ENCODE measurements at places on chromosomes 1 and 21.
A peak's percentile ranks its signal among the peaks of the same experiment; 100 is the strongest.

- no peak overlapping the region for H3K4me3 ChIP-seq
- H3K36me3 ChIP-seq = no peaks in the 10 kb centered on the region
- no peaks in the 10 kb centered on the region for H3K27me3 ChIP-seq
These were observed 71.0 kb downstream of the OLFML2B start for GRCh38 chr1:161952607-161953172.

GRCh38 chr1:110341146-110341871, 2.1 kb downstream of the RBM15 start:
- no peak for DNase-seq
- H3K36me3 ChIP-seq = no peaks in the 10 kb centered on the region
- H3K27me3 ChIP-seq = no peaks in the 10 kb centered on the region
- peaks cover 3% of the 10 kb centered on the region for H3K4me1 ChIP-seq
- no peak overlapping the region for H3K27ac ChIP-seq

DNA sequence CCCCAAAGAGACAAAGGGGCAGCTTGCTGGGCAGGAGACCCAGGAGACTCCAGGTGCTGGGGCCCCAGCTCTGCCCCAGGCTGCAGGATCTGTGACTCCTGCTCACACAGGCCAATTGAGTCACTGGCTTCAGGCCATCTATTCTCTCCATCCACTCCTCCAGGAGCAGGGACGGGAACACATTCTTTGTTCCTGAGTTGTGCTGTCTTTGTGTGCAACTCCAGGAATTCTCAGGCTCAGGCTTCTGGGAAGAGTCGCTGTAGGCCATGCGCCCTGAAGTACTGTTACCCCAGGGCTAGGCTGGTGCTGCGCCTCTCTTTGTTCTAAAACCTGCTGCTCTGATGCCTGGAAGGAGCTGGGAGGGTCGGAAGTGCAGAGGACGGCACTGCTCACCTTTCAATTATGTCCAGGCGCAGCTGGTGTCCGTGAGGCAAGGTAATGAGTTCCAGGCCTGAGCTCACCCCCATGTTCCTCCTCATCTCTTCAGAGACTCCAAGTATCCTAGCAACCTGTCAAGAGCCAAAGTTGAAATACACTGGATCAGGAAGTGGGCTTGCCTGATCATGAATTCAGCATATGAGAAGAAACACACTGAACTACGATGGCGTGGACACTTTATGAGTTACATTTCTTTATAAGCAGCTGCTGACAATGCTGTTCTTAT, 105.9 kb downstream of the BCAR3 start:
- H3K4me3 ChIP-seq = no peak overlapping the region
- no peak overlapping the region for H3K27ac ChIP-seq
- H3K4me1 ChIP-seq = no peaks in the 10 kb centered on the region
- no peaks in the 10 kb centered on the region for H3K27me3 ChIP-seq
- DNase-seq = no peak
- peaks cover 11% of the 10 kb centered on the region for H3K36me3 ChIP-seq

- H3K4me3 ChIP-seq = no peak overlapping the region
- no peak for DNase-seq
- H3K4me1 ChIP-seq = no peaks in the 10 kb centered on the region
- H3K36me3 ChIP-seq = no peaks in the 10 kb centered on the region
These were observed 458.2 kb downstream of the ADGRL2 start for GRCh38 chr1:82258887-82259286.

- no peaks in the 10 kb centered on the region for H3K4me1 ChIP-seq
- no peak overlapping the region for H3K27ac ChIP-seq
- no peak overlapping the region for H3K4me3 ChIP-seq
- no peaks in the 10 kb centered on the region for H3K27me3 ChIP-seq
- no peaks in the 10 kb centered on the region for H3K36me3 ChIP-seq
- DNase-seq = no peak
These were observed 25.6 kb upstream of the GUCA2A start for GRCh38 chr1:42189931-42190853.

- no peak overlapping the region for H3K27ac ChIP-seq
- no peaks in the 10 kb centered on the region for H3K4me1 ChIP-seq
- DNase-seq = no peak
- no peaks in the 10 kb centered on the region for H3K36me3 ChIP-seq
- H3K27me3 ChIP-seq = no peaks in the 10 kb centered on the region
- H3K4me3 ChIP-seq = no peak overlapping the region
These were observed 118.2 kb upstream of the ZNF678 start for GRCh38 chr1:227445092-227445674.

GRCh38 chr1:45246760-45247159, 40.4 kb upstream of the ZSWIM5 start:
- no peak overlapping the region for H3K4me3 ChIP-seq
- H3K4me1 ChIP-seq = no peaks in the 10 kb centered on the region
- no peaks in the 10 kb centered on the region for H3K36me3 ChIP-seq
- H3K27ac ChIP-seq = no peak overlapping the region

GRCh38 chr1:54600947-54601721, 22.2 kb downstream of the FAM151A start:
- no peak overlapping the region for H3K27ac ChIP-seq
- peaks cover 3% of the 10 kb centered on the region for H3K36me3 ChIP-seq
- no peak overlapping the region for H3K4me3 ChIP-seq

- no peaks in the 10 kb centered on the region for H3K27me3 ChIP-seq
- H3K27ac ChIP-seq = no peak overlapping the region
- no peaks in the 10 kb centered on the region for H3K4me1 ChIP-seq
- DNase-seq = no peak
- H3K4me3 ChIP-seq = no peak overlapping the region
These were observed 102.2 kb downstream of the PIK3R3 start for GRCh38 chr1:46030074-46030870.

DNA sequence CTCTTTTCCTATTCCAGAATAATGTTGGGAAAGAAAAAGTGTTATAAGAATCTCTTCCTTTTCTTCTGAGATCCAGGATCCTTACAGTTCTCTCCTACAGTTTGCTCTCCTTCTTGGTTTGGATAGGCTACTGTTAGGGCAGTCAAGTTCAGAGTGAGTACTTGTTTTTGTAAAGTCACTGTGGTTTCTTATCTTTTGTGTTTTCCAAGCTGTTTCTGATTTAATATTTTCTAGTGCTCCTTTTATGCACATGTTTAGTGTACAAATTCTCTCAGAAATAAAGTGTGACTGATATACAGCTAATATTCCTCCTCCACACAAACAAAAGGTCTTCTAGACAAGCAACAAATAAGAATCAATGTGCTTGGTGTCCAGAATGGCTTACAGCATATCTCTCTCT, 107.7 kb downstream of the BACH1 start:
- DNase-seq = no peak
- no peak overlapping the region for H3K27ac ChIP-seq
- no peaks in the 10 kb centered on the region for H3K27me3 ChIP-seq
- no peak overlapping the region for H3K4me3 ChIP-seq
- H3K4me1 ChIP-seq = no peaks in the 10 kb centered on the region
- H3K36me3 ChIP-seq = no peaks in the 10 kb centered on the region

GRCh38 chr1:93904228-93904627, 5.0 kb downstream of the GCLM start:
- H3K36me3 ChIP-seq = no peaks in the 10 kb centered on the region
- H3K4me1 ChIP-seq = peaks cover 6% of the 10 kb centered on the region
- no peak overlapping the region for H3K27ac ChIP-seq
- no peak for DNase-seq
- no peak overlapping the region for H3K4me3 ChIP-seq

DNA sequence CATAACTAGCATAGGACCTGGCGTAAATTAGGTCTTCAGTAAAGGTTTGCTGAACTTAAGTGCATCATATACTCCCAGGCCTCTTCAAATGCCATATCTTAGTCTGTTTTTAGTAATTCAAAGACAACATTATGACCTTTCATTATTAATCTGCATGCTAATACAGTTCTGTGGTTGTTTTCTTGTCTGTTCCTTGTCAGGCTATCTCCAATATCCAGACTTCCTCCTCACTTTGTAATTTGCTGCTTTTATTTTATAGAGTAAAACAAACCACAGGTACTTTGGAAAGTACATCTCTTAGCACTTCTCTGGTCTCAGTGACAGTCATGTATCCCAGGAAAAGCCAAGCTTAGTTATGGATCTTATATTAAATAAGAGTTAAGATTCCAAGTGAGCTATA, 65.1 kb upstream of the BMP8A start:
- peaks cover 4% of the 10 kb centered on the region for H3K36me3 ChIP-seq
- no peak overlapping the region for H3K4me3 ChIP-seq
- no peak overlapping the region for H3K27ac ChIP-seq
- no peaks in the 10 kb centered on the region for H3K27me3 ChIP-seq

DNA sequence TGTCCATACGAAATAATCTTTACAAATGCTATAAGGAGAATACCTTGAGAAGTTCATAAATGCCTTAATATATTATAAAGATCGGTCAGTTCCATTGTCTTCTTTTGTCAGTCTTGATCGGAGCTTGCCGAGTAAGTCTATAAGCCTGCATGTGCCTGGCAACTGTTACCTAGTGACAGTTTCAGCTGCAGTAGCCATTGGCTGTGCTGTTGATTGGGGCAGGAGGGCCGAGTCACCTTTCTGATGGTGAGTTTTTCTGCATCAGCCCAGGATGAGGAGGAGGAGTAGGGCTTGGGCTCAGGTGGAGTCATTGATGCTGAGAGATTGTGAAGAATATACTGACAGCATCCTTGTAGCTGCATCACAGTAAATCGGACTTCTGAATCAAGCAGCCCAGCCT, 1.9 kb upstream of the GPR52 start:
- H3K4me3 ChIP-seq = no peak overlapping the region
- H3K4me1 ChIP-seq = no peaks in the 10 kb centered on the region
- DNase-seq = no peak
- no peaks in the 10 kb centered on the region for H3K27me3 ChIP-seq
- no peak overlapping the region for H3K27ac ChIP-seq

- no peaks in the 10 kb centered on the region for H3K4me1 ChIP-seq
- no peak overlapping the region for H3K4me3 ChIP-seq
- H3K36me3 ChIP-seq = no peaks in the 10 kb centered on the region
- DNase-seq = no peak
- H3K27ac ChIP-seq = no peak overlapping the region
These were observed 207.0 kb downstream of the SIPA1L2 start for GRCh38 chr1:232422898-232423297.

GRCh38 chr1:221748981-221749380, 7.1 kb upstream of the DUSP10 start:
- H3K27ac ChIP-seq = no peak overlapping the region
- no peak overlapping the region for H3K4me3 ChIP-seq
- no peaks in the 10 kb centered on the region for H3K27me3 ChIP-seq
- no peaks in the 10 kb centered on the region for H3K4me1 ChIP-seq
- no peak for DNase-seq

- H3K36me3 ChIP-seq = no peaks in the 10 kb centered on the region
- no peak overlapping the region for H3K4me3 ChIP-seq
These were observed 17.6 kb upstream of the PARP1 start for GRCh38 chr1:226425431-226426031.

GRCh38 chr1:67646145-67647035, 38.6 kb upstream of the GADD45A start:
- peak overlapping the region; percentile 69 for H3K27ac ChIP-seq
- peaks cover 2% of the 10 kb centered on the region for H3K4me1 ChIP-seq
- H3K36me3 ChIP-seq = no peaks in the 10 kb centered on the region
- no peak overlapping the region for H3K4me3 ChIP-seq

GRCh38 chr1:26350343-26350700, 3.6 kb downstream of the CRYBG2 start:
- no peaks in the 10 kb centered on the region for H3K4me1 ChIP-seq
- no peak for DNase-seq
- no peaks in the 10 kb centered on the region for H3K36me3 ChIP-seq
- H3K27ac ChIP-seq = no peak overlapping the region
- H3K27me3 ChIP-seq = no peaks in the 10 kb centered on the region

DNA sequence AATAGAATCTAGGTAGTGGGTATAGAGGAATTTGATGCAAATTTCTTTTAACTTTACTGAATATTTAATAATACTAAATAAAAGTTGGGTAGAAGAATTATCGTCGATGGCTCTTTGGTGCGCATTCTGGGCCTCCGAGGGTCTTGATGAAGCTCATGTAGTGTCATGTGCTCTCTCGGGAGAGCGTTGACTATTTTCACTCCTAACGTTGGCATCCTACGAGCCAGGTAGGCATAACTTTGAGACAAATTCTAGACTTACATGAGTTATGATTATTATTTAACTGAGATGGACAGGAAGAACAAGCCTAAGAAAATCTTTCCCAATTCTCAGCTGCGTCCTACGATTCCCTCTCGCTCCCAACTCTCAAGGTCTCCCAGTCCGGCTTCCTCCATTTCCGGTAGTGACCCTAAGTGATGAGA, 550 bp upstream of the PCAT6 start:
- no peaks in the 10 kb centered on the region for H3K27me3 ChIP-seq
- no peak overlapping the region for H3K27ac ChIP-seq
- H3K4me3 ChIP-seq = peak overlapping the region; percentile 76
- H3K4me1 ChIP-seq = peaks cover 4% of the 10 kb centered on the region
- DNase-seq = no peak
- no peaks in the 10 kb centered on the region for H3K36me3 ChIP-seq

- DNase-seq = no peak
- H3K4me3 ChIP-seq = no peak overlapping the region
- H3K27ac ChIP-seq = no peak overlapping the region
- H3K36me3 ChIP-seq = no peaks in the 10 kb centered on the region
These were observed 61.4 kb downstream of the ACTL8 start for GRCh38 chr1:17816511-17816910.

DNA sequence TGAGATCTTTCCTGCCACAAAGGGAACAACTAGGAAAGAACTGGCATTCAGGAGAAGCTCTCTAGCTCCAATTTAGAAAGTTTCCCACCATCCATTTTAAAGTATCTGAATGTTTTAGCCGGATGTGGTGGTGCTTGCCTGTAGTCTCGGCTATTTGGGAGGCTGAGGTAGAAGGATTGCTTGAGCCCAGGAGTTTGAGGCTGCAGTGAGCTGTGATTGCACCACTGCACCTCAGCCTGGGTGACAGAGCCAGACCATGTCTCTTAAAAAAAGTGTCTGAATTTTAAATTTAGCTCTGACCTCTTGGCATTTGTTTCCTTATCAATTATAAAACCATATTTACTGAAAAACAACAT, 67.2 kb downstream of the RPAP2 start:
- H3K4me3 ChIP-seq = no peak overlapping the region
- H3K27me3 ChIP-seq = no peaks in the 10 kb centered on the region
- H3K4me1 ChIP-seq = no peaks in the 10 kb centered on the region
- H3K27ac ChIP-seq = no peak overlapping the region
- no peak for DNase-seq

All from aorta (tissue), 5 donors.